ENCODE measurements at places on chromosomes 11 and 22.

GRCh38 chr11:46105926-46106325 is 15.3 kb downstream of the PHF21A start:
- no peak overlapping the region for H3K27ac ChIP-seq
- H3K36me3 ChIP-seq = no peaks in the 10 kb centered on the region
- DNase-seq = no peak
- peaks cover 21% of the 10 kb centered on the region for H3K4me1 ChIP-seq
- H3K4me3 ChIP-seq = no peak overlapping the region

DNA sequence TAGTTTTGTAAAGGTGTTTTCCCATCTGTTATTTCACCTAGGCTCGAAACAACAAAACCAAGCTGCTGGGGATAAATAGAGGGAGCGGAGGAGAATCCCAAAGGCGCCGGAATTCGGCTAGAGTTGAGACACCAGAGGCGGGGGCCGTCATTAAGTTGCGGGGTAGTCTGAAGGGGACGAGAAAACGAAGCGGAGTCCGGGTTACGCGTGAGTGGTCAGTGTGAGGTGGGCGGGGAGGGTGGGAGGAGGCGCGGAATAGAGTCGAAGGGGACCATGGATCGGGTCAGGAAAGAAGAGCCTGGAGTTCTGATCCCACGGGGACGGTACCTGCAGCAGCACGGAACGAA is 361 bp downstream of the SRPRA start:
- H3K4me3 ChIP-seq = peak overlapping the region; percentile 96
- peaks cover 3% of the 10 kb centered on the region for H3K36me3 ChIP-seq
- H3K27ac ChIP-seq = peak overlapping the region; percentile 100
- no peak for DNase-seq
- peaks cover 34% of the 10 kb centered on the region for H3K4me1 ChIP-seq
- H3K27me3 ChIP-seq = no peaks in the 10 kb centered on the region

DNA sequence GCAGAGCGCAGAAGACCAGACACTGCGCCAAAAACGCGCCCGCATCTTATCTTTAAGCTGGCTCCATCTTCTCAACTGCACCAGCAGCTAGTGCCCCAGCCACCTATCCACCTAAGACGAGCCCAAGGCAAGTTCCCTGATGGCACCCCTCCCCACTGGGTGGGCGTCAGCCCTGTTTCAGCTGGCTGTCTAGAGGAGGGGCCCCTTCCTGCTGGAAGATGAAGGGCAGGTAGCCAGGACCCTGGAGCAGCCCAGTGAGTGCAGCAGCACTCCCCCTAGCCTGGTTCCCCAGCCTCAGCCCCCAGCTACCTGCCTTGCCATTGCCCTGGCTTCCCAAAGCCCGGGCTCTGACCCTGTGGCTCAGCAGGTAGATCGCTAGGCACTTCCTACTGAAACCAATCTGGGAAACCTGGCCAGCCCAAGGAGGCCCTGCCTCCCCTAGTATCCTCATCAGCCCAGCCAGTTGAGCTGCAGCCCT is 28.3 kb downstream of the ARVCF start:
- no peak for DNase-seq
- H3K4me1 ChIP-seq = no peaks in the 10 kb centered on the region
- peak overlapping the region; percentile 75 for H3K4me3 ChIP-seq
- no peak overlapping the region for H3K27ac ChIP-seq
- no peaks in the 10 kb centered on the region for H3K36me3 ChIP-seq

DNA sequence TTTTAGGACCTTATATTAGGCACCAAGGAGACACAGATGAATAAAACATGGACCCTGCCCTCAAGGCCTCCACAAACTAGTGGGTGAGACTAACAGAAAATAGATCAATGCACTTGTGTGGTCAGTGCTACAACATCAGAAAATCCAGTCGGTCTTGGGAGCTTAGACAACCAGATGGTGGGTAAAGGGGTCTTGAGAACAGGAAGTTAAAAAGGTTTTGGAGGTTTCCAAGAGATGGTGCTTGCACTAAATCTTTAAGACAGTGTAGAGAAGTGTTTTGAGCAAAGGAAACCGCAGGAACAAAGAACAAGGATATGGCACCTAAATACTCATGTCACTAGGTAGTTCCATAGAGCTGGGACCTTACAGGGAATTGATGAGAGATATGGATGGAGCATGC is 56.2 kb downstream of the GALNT18 start:
- DNase-seq = no peak
- peaks cover 21% of the 10 kb centered on the region for H3K27me3 ChIP-seq
- H3K36me3 ChIP-seq = peaks cover 4% of the 10 kb centered on the region

GRCh38 chr11:125883375-125883774 is 4.1 kb upstream of the HYLS1 start:
- no peaks in the 10 kb centered on the region for H3K36me3 ChIP-seq
- H3K27me3 ChIP-seq = peaks cover 21% of the 10 kb centered on the region
- H3K27ac ChIP-seq = no peak overlapping the region
- no peak for DNase-seq
- H3K4me3 ChIP-seq = no peak overlapping the region

DNA sequence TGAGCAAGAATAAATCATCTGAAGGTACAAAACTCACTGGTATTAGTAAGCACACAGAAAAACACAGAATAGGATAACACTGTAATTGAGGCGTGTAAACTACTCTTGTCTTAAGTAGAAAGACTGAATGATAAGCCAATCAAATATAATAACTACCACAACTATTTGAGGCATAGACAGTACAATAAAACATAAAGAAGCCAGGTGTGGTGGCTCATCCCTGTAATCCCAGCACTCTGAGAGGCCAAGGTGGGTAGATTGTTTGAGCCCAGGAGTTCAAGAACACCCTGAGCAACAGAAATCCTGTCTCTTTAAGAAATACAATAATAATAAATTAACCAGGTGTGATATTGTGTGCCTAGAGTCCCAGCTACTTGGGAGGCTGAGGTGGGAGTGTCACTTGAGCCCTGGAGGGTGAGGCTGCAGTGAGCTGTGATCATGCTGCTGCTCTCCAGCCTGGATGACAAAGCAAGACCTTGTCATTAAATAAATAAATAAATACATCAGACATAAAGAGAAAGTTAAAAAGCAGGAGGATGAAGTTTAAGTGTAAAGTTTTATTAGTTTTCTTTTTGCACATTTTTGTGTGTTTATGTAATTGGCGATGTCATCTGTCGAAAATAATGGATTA is 390.6 kb downstream of the DYNC2H1 start:
- no peak overlapping the region for H3K27ac ChIP-seq
- no peak for DNase-seq
- H3K4me3 ChIP-seq = no peak overlapping the region
- no peaks in the 10 kb centered on the region for H3K36me3 ChIP-seq
- H3K27me3 ChIP-seq = peaks cover 13% of the 10 kb centered on the region

DNA sequence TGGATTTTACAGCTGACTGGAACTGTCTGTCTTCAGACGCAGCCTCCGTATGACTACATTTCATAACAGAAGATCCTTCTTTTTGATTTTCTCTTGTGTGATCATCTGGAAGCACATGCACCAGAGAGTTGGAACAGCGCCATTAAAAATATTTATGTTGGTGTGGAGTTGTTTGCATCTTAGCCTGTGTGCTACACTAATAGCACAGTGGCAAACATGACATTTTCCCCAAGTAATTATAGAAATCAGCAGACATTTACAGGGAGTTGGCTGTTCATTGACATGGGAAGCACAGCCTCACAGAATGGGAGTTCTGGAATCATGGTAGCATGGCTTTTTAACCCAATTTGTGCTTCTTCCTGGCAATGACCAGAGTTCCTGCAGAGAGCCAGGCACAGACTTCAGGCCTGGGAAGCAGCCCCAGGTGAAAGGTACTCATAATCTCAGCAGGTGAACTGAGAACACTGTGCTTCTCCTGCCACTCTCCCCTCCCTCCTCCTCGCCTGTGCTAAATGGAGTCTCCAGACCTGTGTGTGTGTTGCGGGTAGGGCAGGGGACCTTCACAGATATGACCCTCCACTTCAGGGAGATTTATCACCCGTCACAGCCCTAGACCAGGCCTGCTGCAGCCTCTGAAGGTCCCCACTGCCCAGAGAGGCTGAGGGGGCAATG is 82.8 kb upstream of the PLET1 start:
- no peak for DNase-seq
- H3K4me1 ChIP-seq = peaks cover 11% of the 10 kb centered on the region
- H3K27ac ChIP-seq = no peak overlapping the region
- H3K27me3 ChIP-seq = no peaks in the 10 kb centered on the region
- H3K36me3 ChIP-seq = peaks cover 3% of the 10 kb centered on the region

GRCh38 chr22:32858121-32858703 is 56.7 kb downstream of the TIMP3 start:
- no peak overlapping the region for H3K27ac ChIP-seq
- peaks cover 36% of the 10 kb centered on the region for H3K27me3 ChIP-seq
- H3K4me3 ChIP-seq = no peak overlapping the region

GRCh38 chr11:14299921-14300320 is 59.1 kb downstream of the RRAS2 start:
- H3K27me3 ChIP-seq = no peaks in the 10 kb centered on the region
- H3K27ac ChIP-seq = no peak overlapping the region
- H3K36me3 ChIP-seq = no peaks in the 10 kb centered on the region
- peaks cover 6% of the 10 kb centered on the region for H3K4me1 ChIP-seq

- H3K27me3 ChIP-seq = peaks cover 19% of the 10 kb centered on the region
- no peak overlapping the region for H3K27ac ChIP-seq
Measured at GRCh38 chr11:122439866-122440810, 215.4 kb upstream of the UBASH3B start.

DNA sequence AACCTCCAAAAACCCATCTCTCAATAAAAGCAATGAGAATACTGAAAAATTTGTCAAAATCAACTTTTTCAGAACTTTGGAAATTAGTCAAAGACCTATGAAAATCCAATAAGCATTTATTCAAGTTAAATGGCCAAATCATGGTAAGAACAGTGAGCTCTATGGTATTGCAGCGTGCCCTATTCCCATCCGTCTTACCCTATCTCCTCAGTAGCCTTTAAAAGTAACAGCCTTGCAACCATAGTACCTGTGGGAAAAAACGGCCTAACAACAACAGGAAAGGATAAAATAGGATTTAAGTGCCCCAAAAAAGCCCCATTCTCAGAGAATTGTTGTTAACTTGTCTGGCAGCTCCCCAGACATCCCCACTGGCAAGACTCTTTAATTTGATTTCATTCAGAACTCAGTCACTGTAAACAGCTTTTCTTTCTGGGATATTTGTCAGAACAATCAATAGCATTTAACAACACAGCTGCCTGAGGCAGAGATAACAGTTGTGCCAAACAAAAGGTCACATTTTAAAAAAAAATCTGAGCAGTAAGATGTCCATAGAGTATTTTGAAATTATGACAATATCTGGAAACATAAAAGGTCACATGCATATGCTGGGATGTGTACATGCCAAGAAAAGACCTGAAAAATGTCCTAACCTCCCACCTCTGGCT is 18.8 kb upstream of the MS4A8 start:
- DNase-seq = no peak
- H3K27ac ChIP-seq = no peak overlapping the region
- H3K36me3 ChIP-seq = no peaks in the 10 kb centered on the region
- H3K27me3 ChIP-seq = peaks cover under 1% of the 10 kb centered on the region

Data from T-helper 17 cell (primary cell).